ENCODE measurements at places on chromosomes 2 and 18.

DNA sequence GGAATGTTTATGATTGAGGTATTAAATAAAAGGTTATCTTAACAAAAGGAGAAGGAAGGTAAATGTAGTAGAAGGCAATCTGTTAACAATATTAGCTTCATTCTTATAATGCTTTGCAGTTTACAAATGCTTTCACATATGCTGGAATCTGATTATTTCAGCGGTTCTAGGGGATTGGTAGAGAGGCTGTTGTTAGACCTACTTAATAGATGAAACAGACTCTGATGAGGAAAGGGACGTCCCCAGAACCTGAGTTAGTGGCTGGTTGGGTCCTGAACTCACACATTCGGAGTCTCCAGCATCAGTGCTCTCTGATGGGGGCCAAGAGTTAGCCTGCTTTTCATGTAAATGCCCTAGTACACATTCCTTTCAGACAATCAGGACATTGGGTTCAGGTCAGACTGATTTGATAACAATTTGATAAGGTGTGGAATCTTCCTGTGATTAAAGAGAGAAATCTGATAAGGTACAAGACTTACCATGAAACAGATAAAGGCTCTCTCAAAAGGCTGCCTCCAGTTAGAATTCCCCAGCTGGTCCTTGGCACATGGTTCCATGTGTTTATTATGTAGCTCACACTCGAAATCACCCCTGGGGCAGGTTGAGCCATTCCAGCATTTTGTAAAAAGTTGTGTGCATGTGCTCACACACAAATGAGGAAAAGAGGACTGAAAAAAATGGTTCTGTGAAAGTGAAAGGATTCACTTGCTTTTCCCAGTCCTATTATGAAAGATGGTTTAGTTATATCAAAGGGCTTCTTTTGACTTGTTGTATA lies 103.1 kb downstream of the GPD2 start:
- DNase-seq: no peak

DNA sequence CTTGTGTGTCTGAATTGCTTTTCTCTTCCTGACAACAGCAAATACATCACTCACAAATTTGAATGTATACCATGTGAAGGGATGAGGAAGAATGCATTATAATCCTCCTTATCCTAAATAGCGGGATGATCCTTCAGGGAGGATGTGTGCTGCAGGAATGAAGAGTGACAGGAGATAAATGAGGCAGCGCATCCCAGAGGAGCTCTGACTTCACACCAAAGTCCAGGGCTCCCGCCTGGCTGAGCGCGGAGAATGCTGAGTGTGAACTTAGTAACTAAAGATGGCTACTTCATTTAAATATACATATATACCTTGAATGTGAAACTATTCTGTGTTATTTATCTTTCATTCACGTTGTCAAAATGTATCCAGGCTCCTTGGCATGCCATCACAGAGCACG lies 145.2 kb upstream of the TPO start:
- DNase-seq: no peak

- peak; percentile 44 for DNase-seq
Measured at GRCh38 chr2:128504246-128505149, 185.8 kb upstream of the HS6ST1 start.

GRCh38 chr2:214393796-214394195 lies 17.1 kb upstream of the VWC2L start:
- DNase-seq: no peak

DNA sequence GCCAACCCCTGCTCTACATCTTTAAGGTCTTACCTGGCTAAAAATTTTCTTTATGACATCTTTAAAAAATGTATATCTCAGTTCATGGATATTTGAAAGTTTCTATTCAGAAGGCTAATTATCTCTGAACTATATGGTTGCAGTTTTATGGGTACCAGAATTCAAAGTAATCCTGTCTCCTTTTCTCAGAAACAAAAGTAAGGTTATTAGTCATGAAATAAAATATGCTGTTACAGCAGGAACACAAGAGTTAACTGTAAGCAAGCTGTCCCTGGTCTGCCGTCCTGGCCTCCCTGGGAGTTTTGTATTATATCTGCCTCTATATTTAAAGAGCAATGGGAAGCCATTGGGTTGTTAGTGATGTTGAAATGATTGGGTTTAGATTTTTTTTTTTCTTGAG lies 34.0 kb downstream of the SLC4A1AP start:
- no peak for DNase-seq

- DNase-seq: no peak
Measured at GRCh38 chr18:10164271-10165071, 250.7 kb downstream of the VAPA start.

DNA sequence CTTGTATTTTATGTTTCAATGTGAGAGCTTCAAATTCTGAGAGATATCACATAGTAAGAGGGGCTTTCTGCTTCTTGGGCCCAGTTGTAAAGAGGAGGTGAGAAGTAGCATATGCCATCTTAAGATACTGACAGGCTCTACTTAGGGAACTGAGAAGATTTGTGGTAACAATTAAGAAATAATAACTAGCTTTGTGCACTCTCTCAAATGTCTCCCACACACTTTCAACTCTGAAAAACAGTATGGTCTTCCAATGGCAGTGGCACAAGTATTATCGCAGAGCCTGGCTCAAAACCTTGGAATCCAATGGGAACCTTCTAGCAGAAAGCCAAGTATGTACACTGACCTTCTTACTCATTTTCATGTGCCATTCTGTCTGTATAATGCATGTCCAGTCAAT lies 80.3 kb upstream of the FAM237A start:
- no peak for DNase-seq

DNA sequence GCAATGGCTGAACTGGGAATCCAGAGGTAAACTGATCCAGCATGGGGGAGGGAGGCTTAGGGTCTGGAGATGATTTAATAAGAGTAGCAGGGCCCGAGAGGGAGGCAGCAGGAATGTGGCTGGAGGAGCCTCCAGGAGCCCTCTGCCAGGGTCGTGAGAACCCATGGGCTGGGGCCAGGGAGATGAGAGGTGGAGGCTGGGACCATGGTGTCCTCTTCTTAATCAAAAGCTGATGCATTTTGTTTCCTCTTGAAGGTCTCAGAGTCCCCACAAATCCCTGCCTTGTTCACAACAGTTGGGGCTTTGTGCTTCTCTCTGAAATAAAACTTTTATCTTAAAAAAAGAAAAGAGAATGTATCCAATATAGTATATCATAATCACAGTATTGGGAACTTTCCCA lies 123.7 kb upstream of the ZNF516 start:
- DNase-seq: no peak

- DNase-seq: peak; percentile 25
Measured at GRCh38 chr2:54657664-54658083, 65.8 kb upstream of the EML6 start.

- DNase-seq: no peak
Measured at GRCh38 chr2:173775440-173775839, 189.7 kb downstream of the SP3 start.

DNA sequence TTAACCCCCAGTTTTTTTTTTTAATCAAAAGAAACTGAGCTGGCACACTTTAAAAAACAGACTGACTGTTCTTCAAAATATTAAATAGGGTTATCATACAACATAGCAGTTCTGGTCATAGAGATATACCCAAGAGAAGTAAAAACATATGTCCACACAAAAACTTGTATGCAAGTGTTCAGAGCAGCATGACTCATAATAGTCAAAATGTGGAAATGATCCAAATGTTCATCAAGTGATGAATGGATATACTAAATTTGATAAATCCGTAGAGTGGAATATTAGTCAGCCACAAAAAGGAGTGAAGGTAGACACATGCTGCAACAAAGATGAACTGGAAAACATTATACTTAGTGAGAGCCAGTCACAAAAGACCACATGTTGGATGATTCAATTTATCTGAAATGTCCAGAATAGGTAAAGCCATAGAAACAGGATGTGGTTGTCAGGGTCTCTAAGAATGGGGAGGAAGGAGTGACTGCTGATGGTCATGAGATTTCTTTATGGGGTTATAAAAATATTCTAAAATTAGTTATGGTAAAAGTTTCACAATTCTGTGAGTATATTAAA lies 5.1 kb downstream of the SMIM21 start:
- DNase-seq: no peak

DNA sequence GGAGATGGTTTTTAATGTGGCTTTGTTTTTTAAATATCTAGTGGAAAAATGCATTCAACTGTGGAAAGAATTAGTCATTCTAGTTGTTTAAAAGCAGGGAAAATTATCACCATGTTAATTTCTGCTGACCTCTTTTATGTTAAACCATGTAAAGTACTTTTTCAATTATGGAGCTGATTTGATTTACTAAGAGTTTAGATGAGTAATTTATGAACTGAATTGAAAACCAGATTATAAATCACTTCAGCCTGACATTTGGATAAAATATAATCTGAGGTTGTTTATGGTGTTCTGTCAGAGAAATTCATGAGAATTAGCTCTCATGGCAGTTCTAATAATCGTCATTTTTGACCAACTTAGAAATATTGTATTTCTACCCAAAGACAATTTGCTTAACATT lies 11.6 kb downstream of the ITGA4 start:
- DNase-seq: no peak

DNA sequence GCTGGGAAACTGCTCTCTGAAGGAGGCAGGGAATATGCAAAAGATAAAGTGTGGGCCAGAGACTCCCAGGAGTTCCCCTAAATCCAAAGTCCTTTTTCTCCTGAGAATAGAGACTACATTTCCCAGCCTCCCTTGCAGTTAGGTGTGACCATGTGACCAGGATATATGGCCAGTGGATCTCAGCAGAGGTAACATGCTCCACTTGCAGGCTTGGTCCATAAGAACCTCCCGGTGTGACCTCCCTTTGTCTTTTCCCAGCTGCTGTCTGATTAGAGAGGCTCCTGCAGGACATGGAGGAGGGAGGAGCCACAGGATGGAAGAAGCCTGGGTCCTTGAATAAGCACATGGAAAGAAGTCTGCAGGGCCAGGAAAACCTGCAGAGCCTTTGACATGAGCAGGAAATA lies 76.2 kb downstream of the TGFA start:
- DNase-seq: no peak

- DNase-seq: no peak
Measured at GRCh38 chr2:14303366-14304115, 329.0 kb upstream of the LRATD1 start.

GRCh38 chr18:63534615-63535014 lies 7.6 kb upstream of the SERPINB12 start:
- no peak for DNase-seq

DNA sequence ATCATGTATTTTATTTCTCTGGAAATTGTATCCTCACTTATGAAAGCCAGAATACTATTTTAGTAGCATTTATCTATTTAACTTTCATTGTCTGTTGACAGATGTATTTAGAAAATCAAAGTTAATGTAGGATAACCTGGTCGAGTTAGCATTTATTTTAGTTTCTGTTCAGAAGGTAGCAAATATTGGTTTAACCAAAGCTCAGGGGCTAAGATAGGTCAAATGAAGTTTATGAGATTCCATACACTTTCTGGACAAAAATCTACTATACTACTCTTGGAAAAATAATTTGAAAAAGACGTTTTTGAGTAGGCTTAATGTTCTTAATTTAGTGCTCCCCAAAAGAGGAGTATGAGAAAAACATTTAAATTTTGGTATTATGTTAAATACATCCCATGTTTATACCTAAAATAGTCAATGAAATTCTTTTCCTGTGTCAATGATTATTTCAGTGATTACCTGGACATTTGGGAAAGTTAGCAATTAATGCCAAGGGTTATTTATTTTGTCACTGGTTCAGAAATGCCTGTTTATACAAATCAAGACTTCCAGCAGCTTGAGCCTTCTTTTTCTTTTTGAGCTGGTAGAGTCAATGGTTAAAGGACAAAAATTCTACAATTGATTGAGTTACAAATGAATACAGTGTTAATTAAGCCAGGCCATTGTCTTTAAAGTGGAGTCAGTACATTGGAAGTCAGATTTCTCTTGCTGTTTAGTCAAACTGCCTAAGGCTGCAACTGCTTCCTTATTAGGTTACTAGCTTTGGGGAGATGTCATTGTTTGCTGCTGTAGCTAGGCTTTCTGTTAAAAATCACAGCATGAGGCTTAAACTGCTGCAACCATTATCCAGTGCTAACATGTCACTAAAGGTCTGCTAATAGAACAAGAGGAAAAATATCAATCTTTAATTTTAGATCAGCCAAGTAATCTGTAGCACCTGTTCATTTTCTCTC lies 182.3 kb downstream of the CAMKMT start:
- no peak for DNase-seq

- no peak for DNase-seq
Measured at GRCh38 chr18:12858991-12859390, 25.0 kb downstream of the PTPN2 start.

GRCh38 chr2:168691221-168691620 lies 111.2 kb upstream of the NOSTRIN start:
- DNase-seq: no peak

GRCh38 chr2:46216213-46216612 lies 81.0 kb upstream of the EPAS1 start:
- no peak for DNase-seq

- no peak for DNase-seq
Measured at GRCh38 chr2:214107726-214108125, 303.1 kb upstream of the VWC2L start.

DNA sequence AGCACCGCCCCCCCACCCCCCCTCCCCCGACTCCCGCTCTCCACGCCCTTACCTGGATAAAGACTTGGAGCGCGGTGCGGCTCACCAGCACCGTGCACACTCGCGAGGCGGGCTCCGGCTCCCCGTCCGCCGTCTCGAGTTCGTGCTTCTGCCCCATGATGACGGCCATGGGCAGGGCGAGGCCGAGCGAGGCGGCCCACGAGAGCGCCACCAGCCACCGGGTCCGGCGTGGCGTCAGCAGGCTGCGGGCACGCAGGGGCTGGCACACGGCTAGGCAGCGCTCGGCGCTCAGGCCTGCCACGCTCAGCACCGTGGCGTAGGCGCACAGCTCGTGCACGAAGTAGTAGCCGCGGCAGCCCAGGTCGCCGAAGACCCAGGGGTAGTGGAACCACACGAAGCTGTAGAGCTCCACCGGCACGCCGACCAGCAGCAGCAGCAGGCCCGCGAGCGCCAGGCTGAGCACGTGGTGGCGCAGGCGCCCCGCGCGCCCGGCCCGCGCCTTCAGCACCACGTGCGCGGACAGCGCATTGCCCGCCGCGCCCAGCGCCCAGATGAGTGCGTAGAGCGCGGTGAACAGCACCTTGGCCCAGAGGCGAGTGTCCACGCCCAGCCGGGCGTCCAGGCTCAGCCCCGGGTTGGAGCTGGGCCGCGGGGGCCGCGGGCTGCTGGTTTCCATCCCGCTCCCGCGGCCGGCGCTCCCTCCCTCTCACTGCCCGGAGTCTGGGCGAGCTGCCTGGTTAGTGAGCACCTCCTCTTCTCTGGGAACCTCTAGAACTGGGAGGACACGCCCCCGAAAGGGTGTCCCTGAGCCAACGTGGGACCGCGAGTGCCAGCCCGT lies at the start of gene NTSR2:
NTSR2 (minus strand) TSS at position 742 of the 838 bp plus-strand sequence; CDS start at position 676, 66 bp downstream.
- DNase-seq: peak; percentile 15

GRCh38 chr2:155907211-155907610 lies 425.3 kb downstream of the NR4A2 start:
- no peak for DNase-seq

- DNase-seq: no peak
Measured at GRCh38 chr2:227661025-227661649, 5.5 kb upstream of the SCYGR5 start.

- DNase-seq: peak; percentile 22
Measured at GRCh38 chr2:130864830-130865800, 28.4 kb downstream of the ARHGEF4 start.

- no peak for DNase-seq
Measured at GRCh38 chr18:59563176-59563785, 133.9 kb downstream of the CCBE1 start.

- peak; percentile 55 for DNase-seq
Measured at GRCh38 chr18:69895066-69896047, 52.3 kb downstream of the CD226 start.

GRCh38 chr2:74551942-74552913 lies 1.5 kb downstream of the LOXL3 start:
- DNase-seq: no peak

Data from CD4-positive, alpha-beta T cell treated with Interleukin-1 beta for 1 hour (primary cell).